CD4-positive, CD25-positive, alpha-beta regulatory T cell (primary cell): ENCODE measurements at places on chromosomes 4 and X. TPM values are rescaled to one million over a fixed set of nuclear protein-coding genes. Genes with fewer than 3 reads are reported as not detected.

CDX4 gene
- total RNA-seq, result not detected

GRCh38 chrX:16202943-16203342, 35.7 kb downstream of the MAGEB17 start:
- no peak for DNase-seq

BGN gene
- total RNA-seq, result not detected

DNA sequence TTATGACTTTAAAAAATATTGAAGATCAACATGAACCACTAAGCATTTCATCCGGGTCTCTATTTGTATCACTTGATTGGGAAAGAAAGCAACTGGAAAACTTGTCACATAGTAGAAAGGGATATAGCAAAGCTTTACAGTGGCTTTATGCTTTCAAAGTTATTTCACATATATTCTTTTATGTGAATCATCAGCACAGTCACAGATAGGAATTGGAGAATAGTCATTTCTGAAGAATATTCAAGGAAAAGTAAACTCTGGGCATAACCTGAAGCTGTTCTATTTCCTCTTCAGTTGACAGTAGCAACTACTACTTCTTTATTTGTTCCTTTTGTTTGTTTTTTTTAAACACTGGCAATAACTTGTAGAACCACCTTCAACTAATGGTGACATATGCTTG, 50.5 kb downstream of the MND1 start:
- DNase-seq, result no peak

OCIAD2 gene
- 83.0 TPM for total RNA-seq

- no peak for DNase-seq
Observed at GRCh38 chr4:13171292-13172057, 312.7 kb downstream of the RAB28 start.

GRCh38 chrX:77347572-77347971, 99.6 kb upstream of the FGF16 start:
- DNase-seq, result no peak

CDS1 gene
- total RNA-seq, result 0.22 TPM

- no peak for DNase-seq
Observed at GRCh38 chr4:52889354-52889753, 27.2 kb downstream of the RASL11B start.

RAB33A gene
- 7.9 TPM for total RNA-seq

GSPT2 gene
- total RNA-seq, result 5.4 TPM

- DNase-seq, result no peak
Observed at GRCh38 chr4:175369087-175369486, 443.0 kb downstream of the GPM6A start.

DNA sequence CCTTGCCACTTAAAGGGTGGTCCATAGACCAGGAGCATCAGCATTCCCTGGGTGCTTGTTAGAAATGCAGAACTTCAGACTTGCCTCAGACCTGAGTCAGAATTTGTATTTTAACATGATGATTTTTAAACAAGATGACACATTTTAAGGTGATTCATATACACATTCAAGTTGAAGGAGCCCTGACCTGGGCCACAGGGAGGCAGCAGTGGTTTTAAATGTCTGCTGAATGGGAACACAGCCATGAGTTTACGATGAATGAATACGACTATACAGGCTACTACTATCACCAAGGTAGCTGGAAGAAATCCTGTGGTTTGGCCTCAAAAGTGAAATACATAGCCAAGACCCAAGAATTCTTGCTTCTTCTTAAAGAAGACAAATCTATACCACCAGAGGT, 2.9 kb downstream of the HDAC8 start:
- DNase-seq, result no peak

GRCh38 chrX:40694802-40695201, 40.5 kb downstream of the MED14 start:
- no peak for DNase-seq

ZFP92 gene
- total RNA-seq, result 0.22 TPM
